CD4-positive, alpha-beta memory T cell (primary cell): ENCODE measurements at places on chromosomes 13 and 19. TPM values are rescaled to one million over a fixed set of nuclear protein-coding genes. Genes with fewer than 3 reads are reported as not detected.

Gene EXOC3L2
- not detected for total RNA-seq

Gene MYADM
- 45.8 TPM for total RNA-seq

Gene SRRM5
- total RNA-seq: 0.83 TPM

Gene ZNF850
- 3.7 TPM for total RNA-seq

Gene LCP1
- total RNA-seq: 497 TPM

Gene RGL3
- not detected for total RNA-seq

Gene KLK10
- total RNA-seq: not detected

Gene KLK12
- not detected for total RNA-seq

Gene RAB20
- total RNA-seq: 2.2 TPM

Gene SULT2A1
- total RNA-seq: not detected

Gene CYP4F12
- 5.2 TPM for total RNA-seq

Gene LRRC63
- 0.75 TPM for total RNA-seq

Gene FCER2
- not detected for total RNA-seq

Gene OVOL3
- not detected for total RNA-seq

Gene VASP
- 92.8 TPM for total RNA-seq

Gene CCNE1
- 2.9 TPM for total RNA-seq

Gene CALR3
- total RNA-seq: not detected

Gene SULT2B1
- not detected for total RNA-seq

Gene SELENOV
- total RNA-seq: not detected

Gene NKG7
- total RNA-seq: 2.7 TPM

Gene GJB2
- total RNA-seq: not detected

Gene ZNF534
- total RNA-seq: 0.15 TPM

Gene DAND5
- not detected for total RNA-seq

Gene NANOS2
- not detected for total RNA-seq

Gene PRR20E
- total RNA-seq: not detected

Gene FZR1
- 73.3 TPM for total RNA-seq

Gene SLC6A16
- 4.3 TPM for total RNA-seq

Gene AZU1
- not detected for total RNA-seq
